ENCODE measurements at places on chromosomes 16 and 17.
A peak's percentile ranks its signal among the peaks of the same experiment; 100 is the strongest.

DNA sequence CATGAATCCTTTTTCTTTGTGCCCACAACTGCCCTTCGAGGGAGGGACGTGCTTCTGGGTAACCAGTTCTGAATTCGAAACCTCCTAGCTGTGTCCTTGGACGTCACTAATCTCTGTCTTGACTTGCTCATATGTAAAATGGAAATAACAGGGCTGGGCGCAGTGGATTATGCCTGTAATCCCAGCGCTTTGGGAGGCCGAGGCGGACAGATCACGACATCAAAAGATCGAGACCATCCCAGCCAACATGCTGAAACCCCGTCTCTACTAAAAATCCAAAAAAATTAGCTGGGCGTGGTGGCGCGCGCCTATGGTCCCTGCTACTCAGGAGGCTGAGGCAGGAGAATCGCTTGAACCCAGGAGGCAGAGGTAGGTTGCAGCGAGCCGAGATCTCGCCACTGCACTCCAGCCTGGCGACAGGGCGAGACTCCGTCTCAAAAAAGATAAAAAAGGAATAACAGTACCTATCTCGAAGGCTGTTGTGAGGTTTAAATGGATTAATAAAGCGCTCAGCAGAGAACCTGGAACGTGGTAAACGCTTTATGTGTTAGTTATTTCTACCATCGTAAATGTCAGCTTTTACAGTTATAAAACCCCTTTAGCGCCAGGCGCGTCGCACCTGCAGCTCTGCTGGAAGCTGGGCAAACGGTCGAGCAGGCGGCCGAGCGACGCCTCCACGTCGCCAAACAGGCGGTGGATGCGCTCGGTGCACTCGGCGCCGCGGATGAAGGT lies 641 bp downstream of the COG8 start:
- DNase-seq, result no peak

DNA sequence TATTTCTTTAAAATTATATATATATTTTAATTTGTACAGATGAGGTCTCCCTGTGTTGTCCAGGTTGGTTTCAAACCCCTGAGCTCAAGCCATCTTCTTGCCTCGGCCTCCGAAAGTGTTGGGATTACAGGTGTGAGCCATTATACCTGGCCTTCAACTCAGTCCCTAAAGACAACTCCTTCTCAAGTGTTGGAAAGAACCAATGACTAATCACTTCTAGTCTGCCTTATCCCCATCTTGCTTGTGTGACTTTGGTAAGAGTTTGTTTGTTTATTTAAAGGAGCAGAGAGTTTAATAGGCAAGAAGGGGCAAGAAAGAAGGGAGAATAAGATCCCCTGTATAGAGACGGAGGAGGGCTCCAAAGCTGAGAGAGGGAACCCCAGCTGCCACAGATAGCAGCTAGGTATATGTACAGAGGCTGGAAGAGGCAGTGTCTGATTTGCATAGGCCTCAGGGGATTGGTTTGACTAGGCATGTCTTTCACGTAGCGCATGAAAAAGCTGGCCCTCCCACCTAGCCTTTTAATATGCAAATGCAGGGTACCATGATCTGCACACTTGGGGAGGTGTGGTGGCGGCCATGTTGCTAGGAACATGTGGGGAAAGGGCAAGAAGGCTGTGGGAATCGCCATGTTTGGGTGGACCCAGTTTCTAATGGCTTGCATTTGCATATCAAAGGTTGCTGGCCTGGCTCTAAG lies 21.5 kb downstream of the ABCC1 start:
- peak; percentile 54 for DNase-seq

DNA sequence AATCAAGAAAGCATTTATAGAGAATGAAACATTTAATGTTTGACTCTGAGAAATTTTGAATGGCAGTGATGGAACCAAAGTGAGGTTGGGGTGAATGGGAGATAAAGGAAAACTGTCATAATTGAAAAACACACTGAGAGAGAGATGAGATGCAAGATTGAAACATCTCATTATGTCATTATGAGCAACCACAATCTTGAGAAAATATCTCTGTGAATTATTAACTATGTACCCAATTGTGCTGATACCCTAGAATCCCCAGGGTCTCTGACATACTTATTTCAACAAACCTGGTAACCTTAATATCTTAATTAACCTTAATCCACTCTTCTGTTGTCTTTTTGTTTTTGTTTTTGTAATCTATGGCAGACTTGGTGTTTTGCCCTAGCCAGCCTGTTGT lies 143.5 kb upstream of the HLF start:
- DNase-seq, result no peak

DNA sequence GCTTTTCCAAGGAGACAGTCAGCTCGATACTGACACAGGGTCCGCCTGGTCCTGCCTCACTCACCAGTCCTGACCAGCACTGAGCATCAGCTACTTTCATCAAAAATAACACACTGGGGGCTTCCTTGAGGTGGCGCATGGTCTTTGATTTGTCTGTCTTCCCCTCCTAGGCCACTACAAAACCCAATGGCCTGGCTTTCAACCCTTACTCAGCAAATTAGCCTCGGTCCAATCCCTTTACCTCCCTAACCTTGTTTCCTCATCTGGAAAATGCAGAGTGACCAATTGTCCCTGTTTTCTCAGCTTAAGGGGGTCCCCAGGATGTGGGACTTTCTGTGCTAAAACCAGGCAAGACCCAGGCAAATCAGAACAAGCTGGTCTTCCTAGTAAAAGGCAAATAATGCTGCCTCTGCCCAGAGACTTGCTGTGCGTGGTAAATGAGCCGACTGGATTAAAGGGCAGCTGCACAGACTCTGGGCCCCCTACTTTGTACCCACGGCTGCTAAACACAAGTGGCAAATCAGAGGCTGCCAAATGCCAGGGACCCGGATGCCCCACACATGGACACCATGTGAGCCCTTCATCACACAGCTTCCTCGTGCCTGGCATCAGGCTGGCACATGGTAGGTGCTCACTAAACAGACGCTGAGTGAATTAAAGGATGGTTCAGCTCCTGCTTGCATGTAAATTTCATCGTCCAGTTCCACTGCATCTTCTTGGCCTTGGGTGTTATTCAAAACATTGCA lies 31.2 kb upstream of the CMIP start:
- no peak for DNase-seq

- DNase-seq, result no peak
Observed at GRCh38 chr16:58679763-58680162, 4.8 kb downstream of the SLC38A7 start.

GRCh38 chr17:18186627-18186982 lies 3.0 kb downstream of the ALKBH5 start:
- DNase-seq, result no peak

DNA sequence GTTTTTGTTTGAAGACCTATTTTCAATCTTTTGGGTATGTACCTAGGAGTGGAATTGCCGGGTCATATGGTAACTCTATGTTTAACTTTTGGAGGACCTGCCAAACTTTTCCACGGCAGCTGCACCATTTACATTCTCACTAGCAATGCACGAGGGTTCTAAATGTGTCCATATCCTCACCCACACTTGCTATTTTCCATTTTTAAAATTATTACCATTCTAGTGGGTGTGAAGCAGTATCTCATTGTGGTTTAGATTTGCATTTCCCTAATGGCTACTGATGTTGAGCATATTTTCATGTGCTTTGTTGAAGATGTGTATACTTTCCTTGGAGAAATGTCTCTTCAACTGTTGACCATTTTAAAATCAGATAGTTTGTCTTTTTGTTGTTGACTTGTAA lies 60.3 kb upstream of the HAPSTR1 start:
- no peak for DNase-seq

GRCh38 chr17:71869841-71870545 lies 250.8 kb upstream of the SOX9 start:
- DNase-seq, result no peak

GRCh38 chr17:66032082-66032712 lies 159.7 kb downstream of the CEP112 start:
- no peak for DNase-seq

DNA sequence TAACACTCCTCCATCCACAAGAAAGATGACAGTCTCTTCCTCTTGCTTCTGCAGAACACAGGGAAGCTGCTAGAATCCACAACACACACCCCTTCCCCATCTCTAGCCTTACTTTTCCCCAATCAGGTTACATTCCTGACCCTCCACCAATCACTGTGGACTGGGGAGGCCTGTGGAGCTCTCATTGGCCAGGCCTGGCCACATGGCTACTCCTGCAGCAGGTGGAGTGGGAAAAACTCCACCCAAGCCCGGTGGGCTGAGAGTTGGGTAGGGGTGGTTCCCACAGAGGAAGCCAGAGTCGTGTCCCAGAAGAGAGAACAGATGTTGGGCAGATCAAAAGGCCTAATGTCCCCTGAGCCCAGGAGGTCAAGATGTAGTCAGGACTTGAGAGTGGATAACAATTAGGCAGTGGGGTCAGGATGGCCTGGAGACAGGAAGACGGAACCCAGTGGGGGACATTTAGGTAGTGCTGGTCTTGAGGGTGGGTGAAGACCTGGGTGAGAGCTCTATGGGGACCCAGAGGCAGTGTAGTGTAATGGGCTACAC lies 22.1 kb downstream of the COQ7 start:
- no peak for DNase-seq

DNA sequence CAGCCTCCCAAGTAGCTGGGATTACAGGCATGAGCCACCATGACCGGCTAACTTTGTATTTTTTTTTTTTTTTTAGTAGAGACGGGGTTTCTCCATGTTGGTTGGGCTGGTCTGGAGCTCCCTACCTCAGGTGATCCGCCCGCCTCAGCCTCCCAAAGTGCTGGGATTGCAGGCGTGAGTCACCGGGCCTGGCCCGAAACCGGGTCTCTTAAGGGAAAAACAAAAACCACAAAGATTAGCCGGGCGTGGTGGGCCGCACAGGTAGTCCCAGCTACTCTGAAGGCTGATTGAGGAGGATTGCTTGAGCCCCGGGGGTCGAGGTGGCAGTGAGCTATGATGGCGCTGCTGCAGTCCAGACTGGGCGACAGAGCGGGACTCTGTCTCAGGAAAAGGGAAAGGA lies 19.9 kb upstream of the RBL2 start:
- no peak for DNase-seq

- DNase-seq, result no peak
Observed at GRCh38 chr16:71758293-71758760, 33.8 kb upstream of the PHLPP2 start.

DNA sequence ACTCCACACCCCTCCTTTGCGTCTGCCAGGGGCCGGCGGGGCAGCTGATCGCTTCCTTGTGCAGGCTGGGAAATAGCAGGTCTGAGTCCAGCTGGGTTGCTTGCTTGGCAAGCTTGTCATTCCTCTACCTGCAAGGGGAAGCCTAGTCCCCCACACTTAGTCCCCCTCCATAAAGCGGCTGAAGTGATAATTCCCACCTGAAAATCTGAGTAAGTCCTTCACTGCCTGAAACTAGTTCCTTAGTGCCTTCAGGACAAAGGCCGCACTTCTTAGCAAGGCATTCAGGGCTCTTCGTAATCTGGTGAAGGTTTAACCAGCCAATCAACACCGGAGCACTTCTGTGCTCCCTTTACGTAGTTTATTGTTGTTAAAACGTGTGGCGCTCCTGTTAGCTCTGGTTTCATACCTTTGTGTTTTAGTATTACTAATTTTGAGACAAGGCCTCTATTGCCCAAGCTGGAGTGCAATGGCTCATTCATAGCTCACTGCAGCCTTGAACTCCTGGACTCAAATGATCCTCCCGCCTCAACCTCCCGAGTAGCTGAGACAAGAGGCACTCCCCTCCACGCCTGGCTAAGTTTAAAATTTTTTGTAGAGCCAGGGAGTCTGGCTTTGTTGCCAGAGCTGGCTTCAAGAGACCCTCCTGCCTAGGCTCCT lies 817 bp downstream of the PSKH1 start:
- no peak for DNase-seq

- DNase-seq, result no peak
Observed at GRCh38 chr16:85164838-85165516, 52.7 kb upstream of the CIBAR2 start.

- DNase-seq, result no peak
Observed at GRCh38 chr17:68853036-68853435, 102.2 kb downstream of the ABCA8 start.

- no peak for DNase-seq
Observed at GRCh38 chr16:51113236-51114125, 37.6 kb downstream of the SALL1 start.

GRCh38 chr16:7332611-7333010 lies at the start of gene RBFOX1:
Gene RBFOX1 (plus strand): TSS chr16:7332845.
- no peak for DNase-seq

DNA sequence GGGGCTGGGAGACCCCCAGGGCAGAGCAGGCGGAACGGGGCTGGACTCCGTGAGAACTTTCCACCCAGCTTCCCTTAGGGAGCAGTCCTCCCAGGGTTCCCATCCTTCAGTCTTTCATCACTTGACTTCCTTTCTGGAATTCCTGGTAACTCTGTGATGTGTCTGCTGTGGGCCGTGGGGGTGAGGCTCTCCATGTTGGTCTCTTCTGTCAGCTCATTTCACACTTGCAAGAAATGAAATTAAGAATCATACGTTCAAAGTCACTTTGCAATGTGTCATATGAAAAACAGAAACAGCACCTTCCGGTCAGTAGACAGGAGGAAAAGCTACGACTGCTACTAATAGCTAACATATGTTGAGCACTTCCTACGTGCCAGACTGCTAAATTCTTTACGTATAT lies 5.4 kb upstream of the BBS2 start:
- DNase-seq, result no peak

DNA sequence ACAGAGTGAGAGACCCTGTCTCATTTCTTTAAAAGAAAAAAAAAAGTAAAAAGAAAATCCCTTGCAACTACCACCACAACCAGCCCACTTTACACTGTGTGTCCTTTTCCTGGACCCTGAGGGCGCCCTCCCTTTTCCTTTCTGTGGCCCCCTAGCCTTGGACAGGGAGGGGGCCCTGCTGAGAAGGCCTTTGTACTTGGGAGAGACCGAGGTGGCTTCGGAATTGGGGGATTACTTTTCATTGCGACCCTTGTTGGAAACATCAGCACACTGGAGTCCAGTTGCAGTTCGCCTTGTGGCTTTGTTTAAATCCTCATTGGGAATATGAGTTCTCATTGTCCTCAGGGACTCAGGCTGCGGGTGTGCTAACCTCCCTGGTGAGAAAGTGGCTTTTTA lies 9.4 kb upstream of the DNASE1 start:
- no peak for DNase-seq

DNA sequence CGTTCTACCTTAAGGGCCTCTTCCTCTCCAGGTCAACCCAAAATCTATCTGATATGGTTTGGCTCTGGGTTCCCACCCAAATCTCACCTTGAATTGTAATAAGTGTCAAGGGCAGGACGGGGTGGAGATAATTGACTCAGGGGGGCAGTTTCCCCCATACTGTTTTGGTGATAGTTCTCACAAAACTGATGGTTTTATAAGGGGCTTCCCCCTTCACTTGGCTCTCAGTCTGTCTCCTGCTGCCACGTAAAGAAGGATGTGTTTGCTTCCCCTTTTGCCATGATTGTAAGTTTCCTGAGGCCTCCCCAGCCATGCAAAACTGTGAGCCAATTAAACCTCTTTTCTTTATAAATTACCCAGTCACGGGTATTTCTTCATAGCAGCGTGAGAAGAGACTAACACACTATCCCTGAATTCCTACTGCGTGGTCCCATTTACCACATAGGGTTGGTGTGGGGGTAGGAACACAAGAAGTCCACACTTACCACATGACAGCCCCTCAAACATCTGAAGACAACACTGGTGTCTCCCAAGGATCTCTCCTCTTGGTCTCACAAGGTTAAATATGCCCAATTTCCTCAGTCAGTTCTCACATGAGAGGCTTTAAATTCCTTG lies 8.2 kb downstream of the COTL1 start:
- DNase-seq, result no peak

Data from SJSA1 (cell line).